ENCODE measurements at places on chromosomes 12 and 14. TPM values are rescaled to one million over a fixed set of nuclear protein-coding genes. Genes with fewer than 3 reads are reported as not detected.

- no peak for DNase-seq
Observed at GRCh38 chr12:34340534-34341361, 318.5 kb downstream of the ALG10 start.

DNA sequence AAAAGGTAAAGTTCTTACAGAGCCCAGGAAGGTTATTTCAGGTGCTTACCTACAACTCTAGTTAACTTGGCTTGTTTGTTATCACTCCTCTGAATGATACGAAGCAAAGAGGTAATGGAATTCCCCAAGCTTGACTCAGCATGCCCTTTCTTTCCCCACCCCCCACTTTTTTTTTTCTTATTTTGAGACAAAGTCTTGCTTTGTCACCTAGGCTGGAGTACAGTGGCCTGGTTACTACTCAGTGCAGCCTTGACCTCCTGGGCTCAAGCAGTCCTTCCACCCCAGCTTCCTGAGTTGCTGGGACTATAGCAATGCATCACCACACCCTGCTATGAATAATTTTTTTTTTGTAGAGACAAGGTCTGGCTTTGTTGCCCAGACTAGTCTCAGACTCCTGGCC is 17.1 kb upstream of the YBX3 start:
- DNase-seq = no peak

DNA sequence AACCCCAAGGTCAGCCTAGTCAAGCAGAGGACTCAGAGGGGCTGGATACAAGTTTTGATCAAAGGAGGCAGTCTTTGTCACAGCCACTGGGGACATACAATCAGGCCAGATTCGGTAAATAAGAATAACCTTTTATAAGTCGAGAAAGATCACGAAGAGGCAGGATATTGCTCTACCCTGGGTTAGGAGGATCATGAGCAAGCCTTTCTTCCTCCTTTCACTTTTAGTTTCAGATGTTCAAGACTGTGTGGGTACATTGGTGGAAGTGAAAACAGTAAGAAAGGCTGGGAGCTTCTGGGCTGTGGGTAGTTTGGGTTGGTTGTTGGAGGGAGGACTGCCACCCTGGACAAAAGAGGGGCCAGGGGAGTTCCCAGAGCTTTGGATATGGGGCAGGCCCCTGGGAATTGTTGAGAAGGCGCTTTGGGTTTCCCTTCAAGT is 127.7 kb downstream of the SNAPC1 start:
- no peak for DNase-seq

Gene TCL1B
- total RNA-seq = not detected

- no peak for DNase-seq
Observed at GRCh38 chr12:10400829-10401228, 8.7 kb downstream of the KLRC4 start.

DNA sequence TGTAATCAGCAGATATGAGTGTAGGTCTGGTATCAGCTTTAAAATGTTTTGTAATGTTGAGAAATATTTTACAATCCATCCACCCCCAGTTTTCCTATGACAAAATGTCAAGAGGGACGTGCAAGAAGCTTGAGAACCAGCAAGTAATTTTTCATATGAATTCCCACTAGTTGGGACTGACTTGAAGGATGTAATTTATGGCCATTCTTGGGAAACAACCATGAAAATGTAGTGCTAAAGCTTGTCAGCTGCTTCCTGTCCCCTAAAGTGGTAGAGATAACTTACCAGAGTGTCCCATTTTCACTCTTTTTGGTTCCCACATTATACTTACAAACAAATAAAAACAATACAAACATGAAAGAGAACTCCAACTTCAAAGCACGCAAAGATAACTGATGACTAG is 63.9 kb downstream of the RERG start:
- DNase-seq = no peak

- DNase-seq = no peak
Observed at GRCh38 chr12:109247831-109248654, 61.0 kb downstream of the FOXN4 start.

- DNase-seq = no peak
Observed at GRCh38 chr12:64650762-64651161, 40.5 kb downstream of the RASSF3 start.

Gene GLIPR1L1
- total RNA-seq = not detected

Gene LMNTD1
- total RNA-seq = not detected

Gene OR4N2
- not detected for total RNA-seq

- DNase-seq = no peak
Observed at GRCh38 chr12:71158361-71158882, 623 bp upstream of the TSPAN8 start.

- no peak for DNase-seq
Observed at GRCh38 chr12:7396418-7396817, 47.5 kb downstream of the CD163L1 start.

DNA sequence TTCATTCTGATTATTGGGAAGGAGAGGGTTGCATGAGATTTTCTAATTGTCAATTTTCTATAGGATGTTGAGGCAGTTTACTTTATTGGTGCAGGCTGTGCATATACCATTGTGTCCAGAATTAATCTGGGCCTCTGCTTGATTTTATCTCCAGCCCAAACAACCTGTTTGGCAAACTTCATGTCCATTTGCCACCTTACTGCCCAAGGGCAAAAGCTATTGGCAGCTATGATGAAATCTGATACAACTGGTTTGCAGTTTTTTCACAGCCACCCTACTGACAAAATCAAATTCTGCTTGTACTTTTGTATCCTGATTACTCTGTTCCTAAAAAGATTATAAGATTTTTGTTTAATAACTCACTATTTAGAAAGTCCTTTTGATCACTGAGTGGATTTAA is 789.2 kb upstream of the FBXO33 start:
- DNase-seq = no peak

Gene RD3L
- not detected for total RNA-seq

Gene C12orf50
- total RNA-seq = 0.22 TPM

- no peak for DNase-seq
Observed at GRCh38 chr12:72010356-72010755, 71.7 kb downstream of the TPH2 start.

Gene GPR137C
- 0.22 TPM for total RNA-seq

- DNase-seq = no peak
Observed at GRCh38 chr12:111447571-111448265, 42.0 kb downstream of the SH2B3 start.

- DNase-seq = no peak
Observed at GRCh38 chr14:93960774-93961438, 15.5 kb downstream of the ASB2 start.

DNA sequence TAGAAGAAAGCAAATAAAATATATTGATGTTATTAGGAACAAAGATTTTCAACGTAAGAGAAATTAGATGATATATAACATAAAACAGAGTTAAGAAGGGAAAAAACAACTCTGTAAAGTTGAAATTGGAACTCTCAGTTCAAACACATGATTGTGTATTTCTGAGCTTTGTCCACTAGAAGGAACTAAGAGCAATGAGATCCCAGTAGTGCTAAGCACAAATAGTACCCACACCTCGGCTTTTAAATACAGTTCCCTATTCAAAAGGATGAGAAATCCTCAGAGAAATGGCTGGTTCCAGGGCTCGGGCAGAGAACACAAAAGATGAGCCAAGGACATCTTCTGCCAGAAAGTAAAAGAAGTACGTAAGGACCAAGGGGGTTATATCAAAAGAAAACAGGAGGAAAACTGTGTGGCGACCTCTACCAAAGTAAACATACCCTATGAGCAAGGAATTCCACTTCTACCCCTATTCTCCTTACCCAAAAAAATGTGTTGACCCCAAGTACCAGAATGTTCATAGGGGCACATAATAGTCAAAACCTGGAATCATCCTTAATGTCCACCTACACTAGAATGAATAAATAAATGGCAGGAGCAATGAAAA is 96.6 kb downstream of the SPTSSA start:
- no peak for DNase-seq

Gene KRT3
- total RNA-seq = not detected

Gene HOXC4
- 0.58 TPM for total RNA-seq

Gene CCDC184
- 0.90 TPM for total RNA-seq

DNA sequence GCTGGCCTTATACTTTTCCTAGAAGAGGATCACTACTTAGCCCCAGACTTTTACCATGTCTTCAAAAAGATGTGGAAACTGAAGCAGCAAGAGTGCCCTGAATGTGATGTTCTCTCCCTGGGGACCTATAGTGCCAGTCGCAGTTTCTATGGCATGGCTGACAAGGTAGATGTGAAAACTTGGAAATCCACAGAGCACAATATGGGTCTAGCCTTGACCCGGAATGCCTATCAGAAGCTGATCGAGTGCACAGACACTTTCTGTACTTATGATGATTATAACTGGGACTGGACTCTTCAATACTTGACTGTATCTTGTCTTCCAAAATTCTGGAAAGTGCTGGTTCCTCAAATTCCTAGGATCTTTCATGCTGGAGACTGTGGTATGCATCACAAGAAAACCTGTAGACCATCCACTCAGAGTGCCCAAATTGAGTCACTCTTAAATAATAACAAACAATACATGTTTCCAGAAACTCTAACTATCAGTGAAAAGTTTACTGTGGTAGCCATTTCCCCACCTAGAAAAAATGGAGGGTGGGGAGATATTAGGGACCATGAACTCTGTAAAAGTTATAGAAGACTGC is 1.5 kb downstream of the MGAT2 start:
- no peak for DNase-seq

Gene FAIM2
- total RNA-seq = not detected

DNA sequence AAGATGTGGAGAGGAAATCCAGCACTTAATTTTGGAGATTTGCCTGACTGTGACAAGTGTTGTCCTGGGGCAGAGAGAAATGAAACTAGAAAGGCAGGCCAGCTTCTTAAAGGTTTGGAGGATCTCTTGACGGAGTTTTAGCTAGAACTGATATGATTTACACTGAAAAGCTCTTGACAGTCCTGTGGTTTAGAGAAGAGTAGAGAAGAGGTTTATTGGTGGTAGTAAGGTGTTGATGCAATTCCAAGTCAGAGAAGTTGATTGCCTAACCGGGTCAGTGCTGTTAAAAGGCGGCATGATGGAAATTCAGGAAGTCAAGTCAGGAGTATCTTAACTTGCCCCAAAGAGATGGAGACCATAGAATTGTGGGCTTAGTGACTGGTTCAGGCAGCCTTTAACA is 89.0 kb upstream of the TRAF3 start:
- DNase-seq = no peak

Gene TMPRSS12
- total RNA-seq = not detected
